Activated effector memory CD4-positive, alpha-beta T cell treated with Interleukin-2 at 50 U/mL for 16 hours (primary cell): ENCODE measurements at places on chromosomes 12 and 14.

- DNase-seq = no peak
These were observed 106.2 kb upstream of the PDE3A start for GRCh38 chr12:20262119-20262518.

DNA sequence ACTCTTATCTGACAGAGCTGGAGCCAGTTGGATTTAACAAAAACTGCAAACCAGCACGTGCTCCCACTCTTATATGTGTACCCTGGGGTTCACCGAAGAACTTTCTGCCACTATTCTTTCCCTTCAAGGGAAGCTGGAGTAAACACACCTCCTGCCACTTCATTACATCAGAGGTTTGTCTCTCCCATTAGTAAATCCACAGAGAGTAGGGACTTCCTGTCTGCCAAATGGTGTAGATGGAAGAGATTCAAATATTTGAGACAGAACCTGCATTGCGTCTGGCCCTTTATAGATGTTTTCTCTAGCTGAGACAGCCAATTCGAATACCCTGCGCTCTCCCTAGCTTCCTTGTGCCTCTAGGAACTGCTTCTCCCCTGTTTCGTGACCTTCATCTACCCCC lies 29.1 kb upstream of the AEBP2 start:
- no peak for DNase-seq

DNA sequence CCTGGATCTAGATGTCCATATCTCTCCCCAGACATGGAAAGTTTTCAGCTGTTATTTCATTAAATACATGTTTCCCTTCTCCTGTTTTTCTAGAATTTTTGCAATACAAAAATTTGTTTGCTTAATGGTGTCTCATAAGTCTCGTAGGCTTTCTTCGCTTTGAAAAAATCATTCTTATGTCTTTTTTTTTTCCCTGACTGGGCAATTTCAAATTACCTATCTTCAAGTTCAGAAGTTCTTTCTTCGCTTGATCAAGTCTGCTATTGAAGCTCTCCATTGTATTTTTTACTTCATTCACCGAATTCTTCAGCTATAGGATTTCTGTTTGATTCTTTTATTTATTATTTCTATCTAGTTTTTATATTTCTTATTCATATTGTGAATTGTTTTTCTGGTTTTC lies 130.2 kb upstream of the WSCD2 start:
- no peak for DNase-seq

GRCh38 chr14:69719501-69719951 lies 47.4 kb upstream of the SRSF5 start:
- no peak for DNase-seq

- DNase-seq = no peak
These were observed 5.8 kb downstream of the ASCL4 start for GRCh38 chr12:107780298-107780697.

DNA sequence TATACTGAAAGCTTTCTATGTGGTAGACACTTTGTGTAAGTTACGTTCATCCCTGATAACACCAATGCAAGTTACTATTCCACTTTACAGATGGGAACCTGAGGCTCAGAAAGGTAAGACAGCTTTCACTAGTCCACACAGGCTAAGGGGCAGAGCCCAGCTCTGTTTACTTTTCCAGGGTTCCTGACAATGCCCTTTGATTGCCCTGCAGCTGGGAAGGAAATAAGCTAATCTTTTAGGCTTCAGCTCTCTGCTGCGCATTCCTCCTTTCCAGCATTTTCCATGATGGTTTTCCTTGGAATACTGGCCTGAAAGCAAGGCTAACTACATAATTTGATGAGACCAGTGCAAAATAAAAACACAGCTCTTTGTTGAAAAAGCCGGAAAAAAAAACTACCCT lies 185.7 kb upstream of the BTG1 start:
- DNase-seq = no peak

GRCh38 chr12:103855036-103855712 lies 14.1 kb upstream of the NT5DC3 start:
- no peak for DNase-seq

DNA sequence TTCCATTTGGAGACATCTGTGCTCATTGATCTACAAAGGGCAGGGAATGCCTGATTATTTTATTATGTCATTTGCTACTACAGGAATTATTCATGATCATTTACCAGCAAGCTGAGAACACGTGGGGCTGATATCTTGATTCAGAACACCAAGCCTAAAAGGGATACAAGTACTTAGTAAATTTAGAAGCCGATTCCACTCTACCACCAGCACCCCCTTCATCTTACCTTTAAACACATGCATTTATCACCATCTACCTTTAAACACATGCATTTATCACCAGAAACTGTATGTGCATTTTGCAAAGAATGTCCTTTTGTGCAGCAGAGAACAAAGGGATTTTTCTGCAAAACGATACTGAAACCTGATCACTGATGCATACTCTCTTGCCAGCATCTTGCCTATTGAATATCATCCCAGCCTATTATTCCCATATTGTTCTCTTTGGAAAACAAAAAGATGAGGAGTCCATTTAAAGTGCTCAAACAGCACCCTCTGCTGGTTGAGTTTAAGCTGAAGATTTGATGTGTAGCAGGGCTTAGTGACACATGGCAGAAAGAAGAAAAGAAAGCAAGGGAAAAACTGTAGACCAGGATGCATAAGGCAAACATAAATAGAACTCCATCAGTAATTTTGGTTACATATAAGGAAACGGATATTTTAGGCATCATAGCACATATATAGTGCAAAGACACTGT lies 132.6 kb upstream of the PLEKHG7 start:
- no peak for DNase-seq

DNA sequence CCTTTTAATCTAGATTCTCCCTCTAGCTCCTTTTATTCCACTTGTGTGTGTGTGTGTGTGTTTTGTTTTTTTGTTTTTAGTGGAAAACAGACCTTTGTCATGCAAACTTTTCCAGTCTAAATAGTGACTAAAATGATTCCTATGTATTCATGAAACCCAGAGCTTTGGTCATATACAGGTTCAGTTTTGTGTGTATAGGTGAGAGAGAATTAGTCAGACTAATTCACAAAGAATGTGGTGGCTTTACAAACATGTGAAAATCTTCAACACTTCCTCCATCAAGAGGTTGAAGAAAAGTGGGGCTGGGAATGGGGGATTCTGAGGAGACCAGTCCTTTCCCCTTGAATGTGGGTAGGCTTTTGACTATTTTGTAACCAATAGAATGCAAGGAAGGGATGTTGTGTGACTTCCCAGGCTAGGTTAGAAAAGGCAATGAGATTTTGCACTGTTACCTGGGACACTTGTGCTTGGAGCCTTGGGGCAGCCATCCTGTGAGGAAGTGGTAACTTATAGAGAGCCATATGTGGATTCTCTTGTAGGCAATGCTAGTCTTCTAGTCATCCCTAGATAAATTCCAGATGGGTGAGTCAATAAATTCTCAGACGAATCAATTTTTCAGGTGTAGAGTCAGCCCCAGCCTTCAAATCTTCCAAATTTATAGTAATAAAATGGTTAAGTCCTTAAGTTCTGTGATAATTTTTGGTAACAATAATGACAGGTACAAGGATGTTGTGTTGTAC lies 236.1 kb downstream of the CEP128 start:
- no peak for DNase-seq

DNA sequence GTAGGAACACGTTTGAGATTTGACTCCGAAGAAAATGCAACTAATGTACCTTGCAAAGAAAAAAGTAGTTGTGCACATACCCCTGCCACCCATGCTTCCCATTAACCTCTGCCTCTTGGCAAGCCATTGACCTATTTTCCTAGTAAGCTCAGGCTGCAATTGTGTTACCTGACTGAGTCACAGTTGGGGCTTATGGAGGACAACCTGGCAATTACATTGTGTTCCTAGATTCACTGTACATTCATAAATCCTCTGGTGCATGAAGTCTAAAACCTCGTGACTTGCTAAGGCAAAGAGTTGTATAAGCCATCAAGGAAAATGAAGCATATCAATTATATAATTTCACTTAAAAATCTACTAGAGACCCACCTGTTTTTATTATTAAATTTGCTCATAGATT lies 62.0 kb upstream of the DUSP6 start:
- DNase-seq = no peak

- no peak for DNase-seq
These were observed 1.3 kb upstream of the NCOR2 start for GRCh38 chr12:124568431-124569374.

GRCh38 chr14:89268514-89268913 lies 148.5 kb downstream of the FOXN3 start:
- DNase-seq = no peak

GRCh38 chr12:53174881-53175491 lies 5.5 kb upstream of the ZNF740 start:
- no peak for DNase-seq

DNA sequence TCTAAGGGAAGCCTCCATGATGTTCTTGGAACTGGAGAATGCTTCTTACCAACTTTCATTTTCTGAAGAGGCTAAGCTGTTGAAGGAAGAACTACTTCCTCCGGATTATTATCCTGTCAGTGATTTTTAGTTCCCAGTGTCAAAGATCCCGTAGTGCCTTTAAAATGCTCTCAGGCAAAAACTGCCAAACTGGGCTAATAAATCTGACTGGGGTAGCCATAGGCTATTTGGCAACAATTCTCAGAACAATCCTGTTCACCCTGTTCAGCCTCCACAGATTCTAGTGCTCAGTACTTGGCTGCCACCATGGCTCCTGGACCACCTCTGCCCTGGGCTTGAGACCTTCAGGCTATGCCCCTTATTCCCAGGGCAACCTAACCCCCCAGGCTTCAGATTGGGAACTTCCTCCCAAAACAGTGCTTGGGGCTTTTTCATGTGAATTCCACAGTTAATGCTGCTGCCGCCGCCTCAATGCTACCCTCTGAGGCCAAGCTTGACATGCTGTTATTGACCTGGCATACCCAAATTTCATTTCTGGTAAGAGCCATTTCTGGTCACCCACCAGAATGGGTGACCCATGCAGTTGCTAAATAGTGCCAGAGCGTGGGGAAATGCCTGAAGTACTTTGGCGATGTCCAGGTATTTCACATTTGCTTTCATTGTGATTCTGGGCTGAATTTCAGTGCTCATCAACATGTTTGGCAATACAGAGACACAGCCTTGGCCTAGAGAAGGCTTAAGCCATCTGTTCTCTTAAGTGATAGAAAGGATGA lies 110.0 kb upstream of the ARHGAP5 start:
- DNase-seq = no peak

GRCh38 chr12:21538061-21538653 lies 12.1 kb downstream of the SPX start:
- DNase-seq = no peak

DNA sequence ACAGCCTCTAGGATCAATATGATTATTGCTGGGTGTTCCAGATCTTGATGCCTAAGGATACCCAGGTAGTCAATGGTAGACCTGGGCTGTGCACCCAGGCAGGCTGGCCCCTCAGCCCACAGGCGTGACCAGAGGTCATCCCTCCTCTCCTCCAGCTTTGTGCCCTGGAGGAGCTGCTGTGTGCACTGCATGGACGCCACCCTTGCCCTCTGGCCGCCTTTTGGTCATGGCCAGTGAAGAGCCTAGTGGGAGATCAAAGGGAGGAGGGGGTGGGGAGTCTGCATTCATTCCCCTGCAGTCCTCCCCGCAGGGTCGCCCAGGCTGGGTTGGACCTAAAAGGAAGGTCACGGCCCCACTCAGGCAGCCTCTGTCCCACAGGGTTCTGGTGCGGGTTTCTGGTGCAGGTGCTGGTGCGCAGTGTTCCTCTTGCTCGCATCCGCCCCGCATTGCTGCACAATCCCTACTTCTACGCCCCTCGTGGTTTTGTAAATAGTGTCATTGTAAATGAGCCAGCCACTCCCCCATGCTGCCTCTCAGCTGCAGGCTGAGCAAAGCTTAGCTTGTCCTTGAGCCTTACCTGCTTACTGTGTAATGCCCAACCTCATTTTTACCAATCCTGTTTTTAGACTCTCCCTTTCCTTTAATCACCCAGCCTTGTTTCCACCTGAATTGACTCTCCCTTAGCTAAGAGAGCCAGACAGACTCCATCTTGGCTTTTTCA lies 55.3 kb downstream of the PSMA6 start:
- no peak for DNase-seq

- no peak for DNase-seq
These were observed 10.1 kb upstream of the RASSF3 start for GRCh38 chr12:64600164-64600561.

GRCh38 chr12:11906286-11906935 lies 164.3 kb upstream of the BCL2L14 start:
- DNase-seq = no peak

GRCh38 chr14:37588956-37589714 lies 5.9 kb downstream of the FOXA1 start:
- no peak for DNase-seq

- DNase-seq = no peak
These were observed 15.1 kb downstream of the SOCS2 start for GRCh38 chr12:93587611-93588010.

GRCh38 chr14:94175011-94175745 lies 1.1 kb downstream of the PPP4R4 start:
- DNase-seq = no peak

- no peak for DNase-seq
These were observed 151.8 kb upstream of the NTF3 start for GRCh38 chr12:5280086-5280485.

- DNase-seq = no peak
These were observed 220.4 kb upstream of the GARIN6 start for GRCh38 chr12:99427104-99427503.

DNA sequence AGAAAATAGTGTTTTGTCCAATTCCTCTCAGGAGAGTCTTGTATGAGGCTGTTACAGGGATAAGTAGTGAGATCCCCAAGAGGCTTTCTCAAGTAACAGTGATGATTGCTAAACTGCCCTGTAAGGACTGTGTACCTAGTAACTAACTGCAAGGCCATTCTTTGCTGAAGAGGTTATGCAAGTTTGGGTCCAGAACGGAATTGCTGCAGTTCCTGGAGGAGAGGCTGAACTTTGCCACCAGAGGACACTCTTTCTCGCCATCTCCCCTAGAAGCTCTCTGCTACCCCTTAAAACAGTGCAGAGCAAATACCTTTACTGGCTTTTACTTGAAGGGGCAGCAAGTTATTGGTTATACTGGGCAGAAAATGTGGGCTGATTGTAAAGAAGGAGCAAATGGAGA lies 180.0 kb downstream of the RBM19 start:
- no peak for DNase-seq

- no peak for DNase-seq
These were observed 942 bp upstream of the GSG1 start for GRCh38 chr12:13104409-13104808.

DNA sequence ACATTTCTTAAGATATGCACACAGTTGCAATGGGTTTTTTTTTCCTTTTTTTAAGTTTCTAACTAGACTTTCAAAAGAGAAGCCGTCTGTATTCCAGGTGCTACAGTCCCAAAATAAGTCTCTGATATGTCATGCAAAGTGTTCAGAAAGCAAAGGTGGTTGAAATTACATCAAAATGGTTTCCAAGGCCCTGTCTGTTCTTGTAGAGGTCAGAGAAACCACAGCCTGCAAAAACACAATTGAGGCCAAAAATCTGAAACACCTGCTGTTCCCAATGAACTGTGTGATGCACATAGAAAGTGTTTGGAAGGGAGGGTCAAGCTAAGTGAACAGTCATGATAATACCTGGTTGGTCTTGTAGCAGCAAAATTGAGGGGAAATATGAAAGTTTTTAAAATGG lies 91.0 kb downstream of the VRK1 start:
- DNase-seq = no peak

- no peak for DNase-seq
These were observed 77.8 kb upstream of the CPNE8 start for GRCh38 chr12:38983117-38983571.

GRCh38 chr12:93297032-93297431 lies 80.7 kb upstream of the NUDT4 start:
- DNase-seq = no peak
